ENCODE measurements at places on chromosomes 12 and 14.

DNA sequence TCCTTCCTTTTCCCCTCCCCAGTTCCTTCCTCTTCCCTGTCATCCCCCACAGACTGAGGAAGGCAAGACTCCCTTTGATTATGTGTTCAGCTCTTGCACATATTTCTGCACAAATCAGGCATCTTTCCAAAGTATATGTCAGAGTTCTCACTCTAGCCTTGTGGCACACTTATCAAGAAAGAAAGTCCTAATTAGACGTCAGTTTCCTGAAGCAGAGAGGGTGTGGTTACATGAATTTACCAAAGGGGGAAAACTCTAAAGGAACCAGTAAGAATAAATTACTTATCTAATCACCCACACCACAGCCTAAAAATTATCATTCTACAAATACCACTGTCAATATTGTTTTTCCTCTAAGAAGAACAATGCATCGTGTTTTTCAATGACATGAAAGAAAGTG, 120.7 kb upstream of the GRIP1 start:
- no peak for DNase-seq

- no peak for DNase-seq
Observed at GRCh38 chr14:34593740-34594375, 36.1 kb downstream of the SNX6 start.

GRCh38 chr12:82625523-82625922, 61.2 kb upstream of the TMTC2 start:
- DNase-seq, result no peak

DNA sequence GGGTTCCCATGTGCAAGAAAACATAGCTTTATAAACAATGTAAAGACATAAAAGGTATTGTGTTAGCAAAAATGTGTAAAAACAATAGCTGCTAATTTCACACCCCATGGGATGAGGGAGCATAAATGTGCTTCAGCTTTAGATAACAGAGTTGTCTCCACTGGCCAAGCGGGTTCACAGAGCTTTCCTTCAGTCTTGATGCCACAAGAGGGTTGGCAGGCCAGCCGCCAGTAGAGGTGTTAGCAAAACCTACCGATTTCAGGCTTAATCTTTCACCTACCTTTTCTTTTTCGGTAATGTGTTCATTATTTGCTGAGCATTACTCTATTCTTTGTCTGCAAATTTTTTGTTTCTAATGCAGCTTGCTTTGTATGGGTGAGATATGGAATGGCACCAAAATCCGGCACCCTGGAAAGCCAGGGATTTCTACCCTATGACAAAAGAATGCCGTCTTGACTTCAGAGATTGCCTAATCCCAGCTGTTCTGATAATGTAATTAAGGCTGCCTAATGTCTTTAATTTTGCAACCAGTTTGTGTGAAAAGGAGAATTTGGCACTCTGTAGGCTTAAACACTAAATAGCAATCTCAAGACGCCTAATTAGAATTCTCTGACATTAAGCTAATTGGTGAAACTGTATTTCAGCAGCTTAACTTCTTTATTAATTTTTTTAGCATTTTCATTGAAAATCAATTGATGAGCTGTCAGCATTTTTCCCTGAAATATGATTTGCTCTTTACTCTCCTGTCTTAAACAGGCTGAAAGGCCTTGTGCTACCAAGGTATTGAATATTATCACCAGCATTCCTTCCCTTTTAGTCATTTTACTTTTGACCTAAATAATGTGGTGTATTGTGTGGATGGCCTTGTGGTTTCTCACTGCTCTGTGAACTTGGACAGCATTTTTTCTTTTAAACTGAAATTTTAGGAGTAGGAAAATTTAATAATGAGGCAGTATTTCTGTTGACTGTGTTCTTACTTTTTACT, 60.7 kb downstream of the POLR3B start:
- DNase-seq, result no peak

GRCh38 chr14:53696217-53696965, 260.2 kb downstream of the BMP4 start:
- DNase-seq, result no peak

Measured in NCI-H187 (cell line).